ENCODE measurements at places on chromosomes 11 and 22.
A peak's percentile ranks its signal among the peaks of the same experiment; 100 is the strongest.

DNA sequence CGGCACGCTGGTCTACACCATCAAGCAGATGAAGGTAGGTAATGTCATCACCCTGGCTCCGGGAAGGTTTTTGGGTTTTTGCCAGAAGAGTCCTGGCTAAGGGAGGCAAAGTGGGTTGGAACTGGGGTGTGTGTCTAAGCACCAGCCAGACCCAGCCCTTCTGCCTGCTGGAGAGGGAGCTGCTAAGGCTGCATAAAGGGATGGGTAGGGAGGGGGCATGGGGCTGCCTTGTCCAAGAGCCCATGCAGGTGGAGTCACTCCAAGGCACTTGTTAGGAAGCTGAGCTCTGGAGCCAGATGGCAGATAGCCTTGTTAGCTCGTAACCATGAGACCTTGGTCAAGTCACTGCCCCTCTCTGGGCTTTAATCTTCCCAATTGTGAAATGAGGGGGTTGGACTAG is 48.0 kb downstream of the TIMP3 start:
- H3K36me3 ChIP-seq: no peaks in the 10 kb centered on the region
- H3K4me3 ChIP-seq: no peak overlapping the region
- H3K27ac ChIP-seq: no peak overlapping the region
- H3K4me1 ChIP-seq: no peaks in the 10 kb centered on the region
- peaks cover 6% of the 10 kb centered on the region for H3K27me3 ChIP-seq

DNA sequence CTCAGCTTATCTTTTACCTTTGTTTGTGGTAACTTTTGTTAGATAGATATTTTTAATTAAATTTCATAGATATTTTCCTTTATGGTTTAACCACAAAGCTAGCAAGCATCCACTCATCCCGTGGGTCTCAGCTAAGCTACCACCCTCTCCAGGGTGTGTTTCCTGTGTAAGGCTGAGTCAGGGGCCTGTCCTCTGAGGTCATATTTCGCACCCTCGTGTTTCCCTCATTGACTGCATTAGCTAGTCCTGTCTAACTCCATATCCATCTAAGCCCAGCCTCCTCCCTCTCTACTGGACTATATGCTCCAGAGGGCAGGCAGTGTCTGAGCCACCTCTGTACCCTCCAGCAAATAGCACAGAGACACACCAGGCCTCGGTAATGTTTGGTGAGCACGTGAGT is 16.7 kb downstream of the XRRA1 start:
- H3K27me3 ChIP-seq: no peaks in the 10 kb centered on the region
- peaks cover 10% of the 10 kb centered on the region for H3K36me3 ChIP-seq
- H3K27ac ChIP-seq: peak overlapping the region; percentile 69
- peaks cover 6% of the 10 kb centered on the region for H3K4me1 ChIP-seq
- peak; percentile 39 for DNase-seq
- H3K4me3 ChIP-seq: no peak overlapping the region

DNA sequence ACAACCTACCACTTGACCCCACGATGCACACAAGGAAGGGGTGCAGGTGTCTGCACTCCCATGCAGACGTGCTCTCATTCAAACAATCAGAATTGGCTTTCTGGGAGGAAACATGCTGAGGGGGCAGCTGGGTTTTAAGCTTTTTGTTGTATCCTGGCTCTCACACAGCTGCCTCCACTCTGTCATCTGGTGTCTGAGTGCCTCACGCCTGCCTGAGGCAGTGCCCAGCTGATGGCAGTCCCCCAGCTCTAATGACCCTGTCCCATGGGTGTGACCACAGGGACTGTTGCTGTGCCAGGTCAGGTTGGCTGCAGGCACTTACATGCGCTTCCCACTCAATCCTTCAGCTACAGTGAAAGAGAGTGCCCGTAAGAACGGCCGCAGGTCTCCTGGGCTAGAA is 53.7 kb downstream of the ARFGAP3 start:
- H3K4me1 ChIP-seq: no peaks in the 10 kb centered on the region
- no peaks in the 10 kb centered on the region for H3K27me3 ChIP-seq
- H3K27ac ChIP-seq: no peak overlapping the region
- H3K36me3 ChIP-seq: peaks cover 17% of the 10 kb centered on the region
- no peak for DNase-seq
- no peak overlapping the region for H3K4me3 ChIP-seq

- no peaks in the 10 kb centered on the region for H3K4me1 ChIP-seq
- H3K27ac ChIP-seq: no peak overlapping the region
- DNase-seq: peak; percentile 14
- no peak overlapping the region for H3K4me3 ChIP-seq
Measured at GRCh38 chr11:131867457-131868257, 497.2 kb downstream of the NTM start.

- no peak overlapping the region for H3K27ac ChIP-seq
- DNase-seq: no peak
- H3K4me3 ChIP-seq: no peak overlapping the region
- no peaks in the 10 kb centered on the region for H3K36me3 ChIP-seq
- H3K4me1 ChIP-seq: peaks cover 29% of the 10 kb centered on the region
- H3K27me3 ChIP-seq: no peaks in the 10 kb centered on the region
Measured at GRCh38 chr11:35326266-35326879, 93.0 kb downstream of the SLC1A2 start.

DNA sequence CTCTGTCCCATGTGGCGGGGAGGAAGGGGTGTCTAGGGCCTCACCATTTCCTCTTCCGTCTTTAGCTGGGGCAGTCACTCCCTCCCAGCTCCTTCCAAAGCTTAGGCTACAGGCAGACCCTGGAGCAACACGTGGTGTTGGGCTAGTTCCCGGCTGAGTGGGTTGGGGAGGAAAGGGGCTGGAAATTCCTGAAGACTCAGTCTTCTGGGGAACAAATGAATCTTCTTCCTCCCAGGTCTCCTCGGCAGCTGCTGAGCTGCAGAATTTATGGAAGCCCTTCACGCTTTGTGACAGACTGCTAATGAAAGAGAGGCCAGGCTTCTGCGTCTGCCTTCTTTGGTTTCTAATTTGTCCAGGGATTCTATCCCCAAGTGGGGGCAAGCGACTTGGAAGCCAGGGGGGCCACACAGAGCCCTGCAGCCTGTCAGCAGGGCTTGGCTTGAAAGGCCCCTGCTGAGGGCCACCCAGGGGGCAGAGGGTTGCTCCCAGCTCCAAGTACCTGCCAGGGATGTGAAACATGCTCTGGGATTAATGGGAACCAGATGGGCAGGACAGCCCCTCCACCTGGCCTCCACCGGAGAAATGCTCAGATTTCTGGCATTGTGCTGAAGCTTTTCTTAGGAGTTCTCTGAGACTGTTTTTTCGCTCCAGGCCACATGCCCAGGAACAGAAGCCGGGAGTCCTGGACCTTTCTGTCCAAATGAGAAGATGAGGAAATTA is 123.1 kb downstream of the PKNOX2 start:
- peaks cover 6% of the 10 kb centered on the region for H3K27me3 ChIP-seq
- H3K4me1 ChIP-seq: no peaks in the 10 kb centered on the region
- no peaks in the 10 kb centered on the region for H3K36me3 ChIP-seq
- no peak for DNase-seq
- H3K27ac ChIP-seq: no peak overlapping the region

DNA sequence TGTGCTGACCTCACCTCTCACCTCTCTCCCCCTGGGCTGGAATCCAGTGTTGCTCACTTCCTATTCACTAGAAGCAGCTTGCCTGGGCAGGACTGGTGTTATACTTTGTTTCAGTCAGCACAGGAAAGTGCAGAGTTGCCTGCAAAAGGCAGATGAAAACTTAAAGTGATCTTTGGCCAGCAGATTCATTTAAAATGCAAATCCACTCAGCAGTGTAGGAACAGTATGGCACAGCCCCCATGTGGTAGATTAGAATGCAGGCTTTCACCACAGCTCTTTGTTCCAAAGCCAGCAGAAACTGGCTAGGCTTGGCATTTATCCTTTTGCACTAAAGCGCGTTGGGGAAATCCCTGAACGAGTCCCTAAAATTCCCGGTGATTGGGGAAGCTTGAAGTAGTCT is 301.2 kb downstream of the OR4C45 start:
- no peak overlapping the region for H3K4me3 ChIP-seq
- no peaks in the 10 kb centered on the region for H3K4me1 ChIP-seq
- H3K36me3 ChIP-seq: no peaks in the 10 kb centered on the region
- no peak for DNase-seq
- no peak overlapping the region for H3K27ac ChIP-seq

DNA sequence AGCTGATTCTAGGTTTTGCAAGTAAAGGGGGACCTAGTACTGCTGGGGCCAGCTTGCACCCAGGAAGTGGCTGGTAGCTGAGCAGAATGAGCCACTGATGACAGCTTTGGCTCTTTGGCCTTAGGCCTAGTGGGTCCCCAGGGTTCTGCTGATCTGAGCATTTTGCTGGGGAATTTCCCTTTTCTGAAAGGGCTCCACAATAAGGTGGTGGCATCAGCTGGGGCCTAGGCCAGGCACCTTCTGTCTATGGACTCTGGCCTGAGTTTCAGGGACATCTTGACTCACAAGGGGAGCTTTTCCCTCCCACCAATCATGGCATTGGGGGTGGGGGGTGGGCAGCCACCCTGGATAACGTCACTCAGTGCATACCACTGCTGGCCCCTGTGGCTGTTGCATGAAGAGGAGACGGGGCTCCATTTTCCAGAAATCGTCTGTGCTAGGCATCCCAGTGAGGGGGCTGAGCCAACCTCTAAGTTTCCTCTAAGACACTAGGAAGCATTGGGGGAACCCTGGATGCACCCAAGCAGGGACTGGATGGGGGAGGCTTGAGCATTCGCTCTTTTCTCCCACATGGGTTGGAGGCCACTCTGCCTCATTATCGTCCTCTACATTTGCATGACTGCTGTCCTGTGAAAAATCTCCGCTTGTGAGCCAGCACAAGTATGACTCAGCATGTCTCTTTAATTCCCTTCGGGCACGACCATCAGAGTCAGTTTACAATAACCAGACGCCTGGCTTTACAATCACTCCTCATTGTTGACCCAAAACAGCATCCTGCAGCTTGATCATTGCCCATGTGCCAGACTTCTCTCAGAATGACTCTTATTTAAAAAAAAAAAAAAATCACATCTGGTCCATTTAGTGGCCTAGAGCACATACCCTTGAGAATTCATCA is 145.0 kb upstream of the THY1 start:
- DNase-seq: no peak
- no peak overlapping the region for H3K4me3 ChIP-seq
- H3K27ac ChIP-seq: no peak overlapping the region
- peaks cover under 1% of the 10 kb centered on the region for H3K27me3 ChIP-seq

DNA sequence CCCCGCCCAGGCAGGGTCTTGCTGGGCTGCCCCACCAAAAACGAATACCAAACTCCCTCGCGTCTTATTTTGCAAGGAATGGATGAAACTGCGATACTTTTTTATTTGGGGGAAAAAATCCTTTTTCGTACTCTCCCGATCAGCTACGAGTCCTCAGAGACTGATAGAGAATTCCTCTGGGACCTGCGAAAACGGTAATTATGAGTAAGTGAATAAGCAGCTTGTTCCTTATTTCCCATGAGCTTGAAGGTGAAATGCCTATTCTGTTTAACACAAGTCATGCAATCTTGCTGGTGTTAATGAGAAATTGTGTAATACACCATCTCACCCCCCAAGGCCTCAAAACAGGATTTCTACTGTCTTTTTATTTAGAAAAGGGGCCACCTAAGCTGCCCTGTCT is 5.5 kb downstream of the GRK3 start:
- H3K36me3 ChIP-seq: no peaks in the 10 kb centered on the region
- H3K4me1 ChIP-seq: peaks cover 18% of the 10 kb centered on the region
- DNase-seq: no peak
- H3K27ac ChIP-seq: no peak overlapping the region
- H3K4me3 ChIP-seq: no peak overlapping the region

DNA sequence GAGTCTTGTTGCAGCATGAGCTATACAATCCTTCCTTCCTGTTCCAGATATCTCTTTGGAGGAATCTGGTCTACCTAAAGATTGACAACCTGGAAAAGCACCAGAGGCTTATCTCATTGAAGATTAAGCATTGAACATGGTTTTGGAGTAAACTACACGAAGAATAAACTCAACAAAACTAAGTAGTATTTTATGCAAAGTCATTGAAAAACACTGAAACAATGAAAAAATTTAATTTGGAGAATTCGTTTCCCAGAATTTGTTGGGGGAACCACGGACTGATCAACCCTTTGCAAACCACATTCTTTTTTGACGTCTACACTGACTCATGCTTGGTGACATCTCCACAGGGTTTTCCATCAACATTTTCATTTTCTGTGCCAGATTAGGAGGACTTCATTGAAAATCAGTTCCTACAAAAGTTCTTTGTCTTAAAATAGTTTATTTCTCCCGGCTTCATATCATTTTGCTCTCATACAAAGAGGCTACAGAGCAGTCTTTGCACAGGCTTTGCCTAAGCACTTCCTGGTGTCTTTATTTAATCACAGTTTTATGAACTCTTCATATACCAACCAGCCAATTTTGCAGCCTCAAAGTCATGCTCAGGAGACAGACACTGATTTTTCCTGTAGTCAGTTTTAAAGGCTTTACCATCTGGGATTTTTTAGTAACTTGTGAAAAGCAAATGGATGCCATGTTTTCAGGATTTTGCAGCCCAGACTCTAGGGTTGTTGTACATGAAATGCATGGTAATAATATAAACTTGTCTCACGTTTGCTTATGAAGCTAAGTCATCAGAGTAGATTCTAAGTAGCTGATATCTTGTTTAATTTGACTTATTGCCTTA is 186.3 kb downstream of the C11orf91 start:
- no peak overlapping the region for H3K27ac ChIP-seq
- no peaks in the 10 kb centered on the region for H3K36me3 ChIP-seq
- no peak for DNase-seq
- H3K4me1 ChIP-seq: peaks cover 5% of the 10 kb centered on the region
- peaks cover 15% of the 10 kb centered on the region for H3K27me3 ChIP-seq

DNA sequence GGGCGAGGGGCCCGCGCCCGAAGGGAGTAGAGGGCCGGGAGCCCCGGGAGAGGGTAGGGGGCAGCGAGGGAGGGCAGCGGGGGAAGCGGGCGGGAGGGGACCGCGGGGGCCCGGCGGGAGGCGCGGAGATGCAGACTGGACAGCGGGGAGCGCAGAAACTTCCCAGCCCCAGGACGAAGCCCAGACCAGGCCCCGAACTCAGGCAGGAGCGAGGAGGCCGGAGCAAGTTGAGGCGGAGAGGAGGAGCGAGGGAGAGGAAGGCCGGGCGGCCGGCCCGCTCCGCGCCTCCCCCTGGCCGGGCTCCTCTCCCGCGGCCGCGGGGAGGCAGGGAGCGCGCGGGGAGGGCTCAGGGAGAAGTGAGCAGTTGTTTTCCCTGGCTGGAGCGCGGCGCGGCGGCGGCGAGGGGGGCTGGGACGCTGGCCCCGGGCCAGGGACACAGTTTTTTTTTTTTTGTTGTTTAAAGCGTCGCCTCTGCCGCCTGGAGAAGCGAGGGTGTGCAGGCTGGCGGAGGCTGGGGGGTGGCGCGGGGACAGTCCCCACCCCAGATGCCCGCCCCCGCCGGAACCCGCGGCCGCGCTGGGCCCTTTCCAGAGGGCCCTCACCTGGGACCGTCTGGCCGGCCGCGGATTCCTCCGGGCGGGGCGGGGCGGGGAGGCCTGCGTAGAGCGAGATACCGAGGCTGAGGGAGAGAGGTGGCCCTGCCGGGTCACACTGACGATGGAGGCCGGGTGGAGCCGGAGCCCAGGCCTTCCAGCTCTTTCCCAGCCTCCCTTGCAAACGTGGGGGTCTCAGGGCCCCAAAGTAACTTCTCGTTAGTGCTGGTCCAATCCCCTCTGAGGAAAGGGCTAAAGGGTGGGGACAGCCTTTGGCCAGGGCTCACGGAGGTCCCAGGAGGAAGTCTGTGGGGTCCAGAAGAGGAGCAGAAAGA is at the start of gene LTBP3:
Gene LTBP3, minus strand, starts transcription at position 358 of the 928 bp plus-strand sequence. CDS start 400 bp downstream, outside the sequence.
- H3K4me3 ChIP-seq: peak within 1 kb of the TSS; percentile 84
- peak within 1 kb of the TSS; percentile 84 for H3K27ac ChIP-seq
- peaks cover 57% of the 10 kb centered on the region for H3K4me1 ChIP-seq
- DNase-seq: peak; percentile 62

GRCh38 chr11:8956860-8957259 is 7.4 kb downstream of the TMEM9B start:
- no peak overlapping the region for H3K4me3 ChIP-seq
- H3K36me3 ChIP-seq: peaks cover 27% of the 10 kb centered on the region
- no peaks in the 10 kb centered on the region for H3K27me3 ChIP-seq
- H3K27ac ChIP-seq: no peak overlapping the region
- peak; percentile 35 for DNase-seq
